ENCODE measurements at places on chromosomes 11 and 22.

GRCh38 chr11:70505331-70505731, 107.0 kb downstream of the CTTN start:
- no peak for DNase-seq

DNA sequence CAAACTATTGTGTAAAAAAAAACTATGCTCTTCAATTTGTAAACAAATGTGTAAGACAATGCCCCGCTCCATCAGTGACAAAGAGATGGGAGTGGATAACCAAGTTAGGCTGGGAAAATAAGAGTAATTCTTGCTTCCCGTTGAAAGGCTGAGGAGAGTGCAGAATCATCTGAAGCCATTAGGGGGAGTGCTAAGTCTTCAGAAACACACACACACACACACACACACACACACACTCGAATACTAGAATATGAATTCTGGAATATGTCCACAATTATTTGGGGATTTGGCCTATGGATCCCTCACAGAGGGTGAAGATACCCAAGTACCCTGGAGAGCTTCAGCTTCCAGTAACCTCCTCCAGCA, 27.8 kb upstream of the ROBO3 start:
- peak; percentile 58 for DNase-seq

GRCh38 chr11:2704896-2705606, 5.3 kb upstream of the KCNQ1OT1 start:
- no peak for DNase-seq

DNA sequence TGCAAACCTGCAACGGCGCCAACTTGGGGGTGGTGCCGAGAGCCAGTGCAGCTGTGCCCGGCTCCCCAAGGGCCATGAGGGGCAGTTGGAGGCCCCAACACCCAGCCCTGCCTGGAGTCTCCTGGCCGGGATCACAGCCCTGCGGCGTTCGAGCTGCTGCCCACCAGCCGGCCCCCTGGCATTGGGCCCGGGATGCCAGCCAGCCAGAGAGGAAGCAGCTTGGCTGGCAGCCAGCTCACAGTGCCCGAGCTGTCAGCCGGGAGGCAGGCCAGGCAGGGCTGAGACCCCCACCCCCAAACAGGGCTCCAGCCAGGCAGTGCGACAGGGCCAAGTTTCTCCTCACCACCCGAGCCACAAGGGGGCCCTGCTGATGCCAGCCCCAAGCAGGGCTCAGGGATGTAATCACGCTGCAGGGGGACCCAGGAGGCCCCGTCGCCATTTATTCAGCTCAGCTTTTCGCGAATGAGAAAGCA, 26.0 kb upstream of the TCF20 start:
- DNase-seq: no peak

- peak; percentile 25 for DNase-seq
These were observed 320 bp upstream of the PHLDA2 start for GRCh38 chr11:2929531-2929949.

DNA sequence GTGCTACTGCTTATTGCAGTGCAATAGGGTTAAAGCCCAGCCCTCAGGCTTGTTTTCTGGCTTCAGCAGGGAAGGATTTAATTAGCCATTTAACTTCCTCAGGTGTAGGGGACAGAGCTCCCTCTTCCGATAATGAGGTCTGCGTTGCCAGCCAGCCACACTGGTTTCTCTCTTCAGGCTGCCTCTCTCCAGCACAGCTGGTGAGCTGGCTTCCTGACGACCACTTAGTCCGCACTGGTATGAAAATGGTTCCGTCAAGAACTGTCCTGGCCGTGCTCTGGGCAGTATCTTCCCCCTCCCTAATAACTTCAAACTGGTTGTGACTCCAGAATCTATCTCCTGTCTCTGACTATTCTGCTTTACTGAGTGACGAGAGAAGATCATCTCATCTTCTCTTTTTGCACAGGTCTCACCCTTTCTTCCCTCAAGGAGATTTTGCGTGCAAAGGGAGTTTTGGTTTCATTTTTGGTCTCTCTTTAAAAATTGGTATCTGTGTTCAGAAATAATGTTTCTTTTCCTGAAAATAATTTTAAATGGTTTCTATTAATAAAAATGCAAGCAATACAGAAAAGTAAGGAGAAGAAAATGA, 49.2 kb downstream of the CNTN5 start:
- DNase-seq: no peak

DNA sequence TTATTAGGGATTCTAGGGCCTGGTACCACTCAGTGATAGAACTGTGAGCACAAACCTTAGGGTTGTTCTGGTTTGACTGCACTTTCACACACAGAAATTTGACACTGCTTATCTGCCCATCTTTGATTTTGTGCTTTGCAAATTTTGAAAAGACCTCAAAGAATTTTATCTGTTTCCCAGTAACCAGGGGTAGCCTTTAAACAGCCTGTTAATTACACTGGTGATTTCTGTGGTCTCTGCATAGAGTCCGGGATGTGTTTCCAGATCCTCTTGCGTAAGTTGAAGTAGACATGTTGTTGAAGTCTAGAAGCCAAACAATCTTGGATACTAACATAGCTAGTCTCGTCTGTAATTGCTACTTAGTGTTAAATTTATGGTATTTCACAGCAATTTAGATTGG, 75.3 kb downstream of the C22orf31 start:
- peak; percentile 19 for DNase-seq

- DNase-seq: no peak
These were observed 165.2 kb upstream of the TBCEL start for GRCh38 chr11:120858740-120859139.

- no peak for DNase-seq
These were observed 27.1 kb upstream of the GRK2 start for GRCh38 chr11:67238894-67239782.

- DNase-seq: no peak
These were observed 145.8 kb downstream of the LUZP2 start for GRCh38 chr11:24642648-24643047.

DNA sequence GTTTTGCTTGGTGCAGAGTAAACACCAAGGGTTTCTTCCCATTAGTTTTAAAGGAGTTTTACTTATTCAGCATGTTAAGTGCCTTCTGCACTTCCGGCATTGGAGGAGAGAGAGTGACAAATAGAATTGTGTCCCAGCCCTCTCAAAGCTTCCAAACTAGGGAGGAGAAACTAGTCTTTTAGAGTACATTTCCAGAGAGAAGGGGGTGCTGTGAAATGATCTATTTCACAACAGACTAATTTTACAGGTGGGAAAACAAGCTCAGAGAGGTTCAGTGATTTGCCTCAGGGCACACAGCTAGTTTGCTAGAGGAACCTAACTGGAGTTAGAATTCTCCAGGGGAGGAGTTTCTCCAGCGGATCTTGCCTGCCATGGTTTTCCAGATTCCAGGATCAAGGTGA, 12.6 kb downstream of the MPST start:
- no peak for DNase-seq

DNA sequence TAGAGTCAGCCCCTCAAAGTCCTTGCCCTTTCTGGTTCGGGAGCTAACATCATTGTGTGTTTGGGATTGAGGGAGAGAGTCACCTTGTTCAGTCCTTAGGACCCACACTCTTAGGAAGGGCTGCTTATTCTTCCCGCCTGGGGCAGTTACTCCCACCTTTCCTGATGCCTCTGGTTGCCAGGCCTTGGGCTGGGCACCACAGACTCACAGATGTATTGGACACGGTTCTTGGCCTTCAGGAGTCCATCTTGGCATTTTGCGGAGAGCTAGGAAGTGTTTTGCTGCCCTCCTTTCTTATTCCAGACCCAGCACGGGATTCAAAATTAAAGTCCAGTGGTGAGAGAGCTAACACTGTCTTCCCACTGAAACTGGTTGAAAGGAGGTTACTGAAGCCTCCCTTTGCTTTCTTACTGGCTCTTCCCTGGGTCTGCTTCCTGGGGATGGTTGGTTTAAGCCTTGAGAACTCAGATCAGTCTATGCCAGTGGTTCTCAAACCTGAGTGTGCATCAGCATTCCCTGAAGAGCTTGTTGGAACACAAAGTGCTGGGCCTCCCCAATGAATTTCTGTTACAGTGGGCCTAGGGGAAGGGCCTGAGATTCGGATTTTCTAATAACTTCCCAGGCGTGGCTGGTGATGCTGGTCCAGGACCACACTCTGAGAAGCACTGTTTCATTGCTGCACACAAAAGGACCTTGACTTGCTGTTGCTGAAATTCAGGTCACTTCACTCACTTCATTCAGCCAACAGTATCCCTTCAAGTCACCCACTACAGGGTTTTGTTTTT, 1.4 kb downstream of the OSBP2 start:
- no peak for DNase-seq

GRCh38 chr11:503179-503981, 3.7 kb downstream of the RNH1 start:
- DNase-seq: peak; percentile 95

- peak; percentile 62 for DNase-seq
These were observed 55.0 kb upstream of the ARFGAP3 start for GRCh38 chr22:42912059-42912458.

- DNase-seq: no peak
These were observed 2.9 kb upstream of the ABCC8 start for GRCh38 chr11:17479284-17480214.

- no peak for DNase-seq
These were observed 446 bp downstream of the VSTM5 start for GRCh38 chr11:93849751-93850593.

- no peak for DNase-seq
These were observed 85.0 kb upstream of the CLPB start for GRCh38 chr11:72519220-72519881.

DNA sequence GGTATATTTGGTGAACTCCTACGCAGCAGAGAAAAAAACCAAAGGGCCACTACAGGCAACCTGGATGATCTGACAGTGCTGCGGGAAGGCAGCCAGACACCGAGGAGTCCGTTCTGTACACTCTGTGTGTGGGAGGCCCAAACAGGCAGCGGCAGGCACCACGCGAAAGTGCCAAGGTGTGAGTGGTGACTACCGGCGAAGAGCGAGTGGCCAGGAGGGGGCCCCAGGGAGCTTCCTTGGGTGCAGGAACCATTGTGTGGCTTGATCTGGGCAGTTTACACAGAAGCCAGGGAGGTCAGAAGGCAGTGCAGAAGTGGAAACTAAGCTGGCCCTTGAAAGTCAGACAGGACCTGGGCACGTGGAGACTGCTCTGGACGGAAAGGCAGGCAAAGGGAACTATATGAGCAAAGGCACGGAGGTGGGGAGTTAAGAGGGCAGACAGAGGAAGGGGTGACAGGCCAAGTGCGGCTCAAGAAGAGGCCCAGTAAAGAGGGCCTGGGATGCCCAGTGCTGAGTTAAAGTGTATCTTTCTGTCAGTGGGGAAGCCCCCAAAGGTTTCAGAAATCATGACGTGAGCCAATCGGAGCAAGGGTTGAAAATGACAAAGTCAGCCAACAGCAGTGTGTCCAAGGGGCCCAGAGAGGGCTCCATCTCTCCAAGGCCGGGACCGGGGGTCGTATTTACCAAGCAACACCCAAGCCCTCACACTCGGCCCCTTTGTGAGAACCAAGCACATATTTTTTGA, 10.6 kb downstream of the TMEM184B start:
- DNase-seq: peak; percentile 47

DNA sequence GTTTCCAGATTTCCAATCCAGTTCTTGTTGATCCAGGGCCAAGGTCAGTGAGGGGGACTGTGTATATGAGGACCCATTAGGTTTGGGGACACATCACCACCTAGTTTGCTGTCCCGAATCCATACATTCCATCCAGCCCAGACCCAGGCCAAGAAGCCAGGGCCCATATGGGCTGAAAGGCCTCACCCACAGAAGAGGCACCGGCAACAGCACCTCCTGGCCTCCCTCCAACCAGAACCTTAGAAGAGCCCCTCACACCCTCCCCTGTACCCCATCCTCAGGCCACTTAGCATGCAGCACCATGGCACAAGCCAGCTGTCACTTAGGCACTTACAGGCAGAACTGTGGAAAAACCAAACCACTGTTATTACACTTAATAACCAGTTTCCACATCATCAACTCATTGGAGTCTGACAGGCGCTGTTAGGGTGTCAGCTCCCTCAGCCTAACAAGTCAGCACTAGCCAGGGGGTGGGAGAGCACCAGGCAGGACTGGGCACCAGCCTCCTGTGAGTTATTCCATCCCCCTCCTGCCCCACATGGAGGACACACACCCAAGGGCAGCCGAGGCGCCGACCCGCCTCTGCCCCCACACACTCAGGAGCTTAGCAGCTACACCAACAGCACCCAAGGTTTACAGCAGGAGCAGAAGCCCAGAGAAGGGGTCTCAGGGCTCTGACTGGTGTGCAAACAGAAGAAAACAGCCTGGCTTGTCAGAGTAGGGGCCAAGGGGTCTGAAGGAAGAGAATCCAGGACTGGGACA, 132.0 kb downstream of the BUD13 start:
- DNase-seq: no peak

- DNase-seq: no peak
These were observed 254.2 kb downstream of the TBC1D22A start for GRCh38 chr22:47016631-47017030.

GRCh38 chr11:64134963-64135362, 30.9 kb downstream of the MACROD1 start:
- no peak for DNase-seq

DNA sequence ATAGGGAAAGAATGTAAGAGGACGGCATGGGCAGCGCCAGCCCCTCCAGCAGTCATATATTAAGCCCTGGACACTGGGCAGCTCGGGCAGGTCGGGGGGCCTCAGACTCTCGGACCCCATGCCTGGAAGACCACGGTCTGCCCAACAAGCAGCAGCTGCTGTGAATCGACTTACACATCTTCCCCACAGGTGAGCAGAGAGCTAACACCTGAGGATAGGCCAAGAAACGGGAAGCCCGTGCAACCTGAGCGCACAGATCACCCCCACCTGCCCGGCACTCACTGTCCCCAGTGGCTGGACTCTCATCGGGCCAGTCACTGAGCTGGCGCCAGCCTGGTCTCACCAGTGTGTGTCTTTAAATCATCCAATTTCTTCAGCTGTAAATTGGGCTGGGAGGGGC, 4.7 kb upstream of the TCF20 start:
- no peak for DNase-seq

Data from MV-4-11 (cell line).